ENCODE measurements at places on chromosomes 13 and 19.

DNA sequence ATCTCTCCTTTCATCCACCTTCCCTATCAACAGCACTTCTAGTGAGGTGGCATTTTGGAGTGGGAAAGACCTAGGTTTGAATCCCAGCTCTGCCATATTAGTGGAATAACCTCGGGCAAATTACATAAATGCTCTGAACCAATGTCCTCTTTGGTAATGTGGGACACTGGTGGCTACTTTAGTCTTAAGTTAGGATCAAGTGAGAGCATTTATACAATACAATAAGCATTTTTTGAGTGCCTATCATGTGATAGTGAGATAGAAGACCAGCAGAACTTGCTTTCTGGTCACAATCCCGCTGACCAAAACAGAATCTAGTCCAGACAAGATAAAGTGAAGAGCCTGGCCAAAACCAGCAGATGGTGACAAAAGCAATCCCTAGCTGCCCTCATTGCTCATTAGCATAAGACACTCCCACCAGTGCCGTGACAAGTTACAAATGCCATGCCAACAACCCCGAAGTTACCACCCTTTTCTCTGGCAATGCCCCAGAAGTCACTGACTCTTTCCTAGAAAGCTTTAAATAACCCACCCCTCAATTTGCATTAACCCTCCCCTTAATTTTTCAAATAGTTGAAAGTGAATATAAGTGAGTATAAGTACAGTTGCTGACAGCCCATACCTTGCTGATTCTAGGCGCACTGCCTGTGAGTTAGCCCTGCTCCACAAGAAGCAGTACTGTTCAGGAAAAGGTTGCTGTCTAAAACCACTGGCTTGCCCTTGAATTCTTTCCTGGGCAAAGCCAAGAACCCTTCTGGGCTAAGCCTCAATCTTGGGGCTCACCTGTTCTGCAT is 28.9 kb upstream of the KPNA3 start:
- no peak for DNase-seq

GRCh38 chr13:44089452-44089851 is 209.7 kb downstream of the LACC1 start:
- DNase-seq, result no peak

DNA sequence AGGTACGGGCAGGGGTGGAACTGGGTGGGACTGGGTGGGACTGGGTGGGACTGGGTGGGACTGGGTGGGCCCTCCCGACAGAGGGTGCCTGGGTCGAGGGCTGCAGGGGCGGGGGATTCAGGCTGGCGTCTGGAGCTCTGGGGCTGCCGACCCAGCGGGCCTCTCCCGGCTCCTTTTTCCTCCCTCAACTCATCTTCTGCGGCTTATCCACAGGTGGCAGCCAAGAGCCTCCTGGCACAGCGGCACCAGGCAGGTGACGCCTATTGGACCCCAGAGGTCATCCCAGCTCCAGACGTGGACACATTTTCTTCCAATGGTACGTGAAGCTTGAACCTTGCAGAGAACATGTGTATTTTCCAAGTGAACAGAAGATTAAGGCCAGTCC is 533 bp downstream of the ZNF544 start:
- DNase-seq, result peak; percentile 18

DNA sequence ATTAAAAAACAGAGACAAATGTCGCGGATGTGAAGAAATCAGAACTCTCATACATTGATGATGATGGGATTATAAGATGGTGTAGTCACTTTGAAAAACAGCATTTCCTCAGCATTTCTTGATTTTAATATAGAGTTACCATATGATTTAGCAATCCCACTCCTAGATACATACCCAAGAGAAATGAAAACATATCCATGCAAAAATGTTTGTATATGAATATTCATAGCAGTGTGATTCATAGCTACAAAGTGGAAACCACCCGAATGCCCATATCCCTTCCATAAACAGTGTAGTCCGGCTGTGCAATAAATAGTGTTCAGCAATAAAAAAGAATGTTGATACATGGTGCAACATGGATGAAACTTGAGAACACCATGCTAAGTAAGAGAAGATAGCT is 44.6 kb downstream of the DPY19L3 start:
- DNase-seq, result no peak

DNA sequence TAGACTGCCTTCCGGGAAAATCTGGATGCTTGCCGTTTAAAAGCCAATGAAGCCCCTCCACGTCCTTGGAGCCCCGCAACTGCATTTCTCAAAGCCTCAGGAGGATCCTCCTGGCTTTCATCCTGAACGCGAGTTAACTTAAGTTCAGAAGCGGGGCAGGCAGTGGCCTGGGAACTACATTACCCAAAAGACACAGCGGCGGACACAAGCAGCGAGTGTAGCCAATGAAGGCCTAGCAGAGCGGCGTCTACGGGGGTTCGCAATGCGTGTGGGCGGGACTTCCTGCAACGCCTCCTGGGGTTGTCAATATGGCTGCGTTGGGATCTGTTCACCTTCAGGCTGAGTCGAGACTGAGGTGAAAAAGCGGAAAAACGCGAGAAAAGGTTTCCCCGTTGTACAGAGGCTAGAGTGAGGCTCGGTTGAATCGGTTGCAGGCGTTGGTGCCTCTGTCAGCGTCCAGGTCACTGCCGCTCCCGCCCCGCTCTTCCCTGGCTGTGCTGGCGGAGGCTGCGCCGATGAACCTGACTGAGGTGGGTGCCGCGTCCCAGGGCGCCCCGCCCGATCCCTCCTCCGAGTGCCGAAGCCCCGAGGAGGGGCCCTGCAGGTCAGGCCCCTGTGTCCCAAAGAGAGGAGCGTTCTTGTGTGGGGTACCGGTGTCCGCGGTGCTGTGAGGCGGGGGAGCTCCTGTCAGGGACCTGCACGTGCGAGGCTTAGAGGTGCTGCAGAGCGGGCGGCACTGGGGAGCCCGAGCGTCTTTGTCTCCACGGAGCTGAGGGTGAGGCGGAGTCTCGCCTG is at the start of gene ZNF17:
Gene ZNF17, plus strand, starts transcription at position 285 of the 795 bp plus-strand sequence. CDS start 2,455 bp downstream, outside the sequence.
- peak; percentile 93 for DNase-seq

DNA sequence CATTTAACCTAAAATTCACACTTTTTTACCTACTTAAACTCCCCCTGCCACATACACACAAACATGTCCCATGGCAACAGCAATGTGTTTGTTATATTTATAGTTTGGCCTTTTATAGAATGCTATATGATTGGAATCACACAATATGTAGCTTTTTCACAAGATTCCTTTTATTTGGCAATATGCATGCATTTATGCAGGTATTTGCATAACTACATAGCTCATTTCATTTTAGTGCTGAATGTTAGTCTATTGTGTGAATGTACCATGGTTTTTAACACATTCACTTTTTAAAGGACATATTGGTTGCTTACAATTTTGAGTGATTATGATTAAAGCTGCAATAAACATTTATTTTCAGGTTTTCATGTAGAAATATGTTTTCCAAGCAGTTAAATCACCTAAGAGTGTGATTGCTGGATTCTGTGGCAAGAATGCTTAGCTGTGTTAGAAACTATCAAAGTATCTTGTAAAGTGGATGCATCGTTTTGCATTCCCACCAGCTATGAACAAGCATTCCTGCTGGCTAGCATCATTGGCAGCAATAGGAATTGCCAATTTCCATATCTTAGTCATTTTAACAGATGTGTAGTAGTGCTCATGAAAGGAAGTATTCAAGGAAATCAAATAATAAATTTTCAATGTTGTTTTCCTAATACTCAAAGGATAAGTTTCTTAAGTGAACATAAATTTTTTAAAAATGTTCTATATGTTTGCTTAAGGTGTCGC is 557.0 kb downstream of the SLITRK1 start:
- no peak for DNase-seq

DNA sequence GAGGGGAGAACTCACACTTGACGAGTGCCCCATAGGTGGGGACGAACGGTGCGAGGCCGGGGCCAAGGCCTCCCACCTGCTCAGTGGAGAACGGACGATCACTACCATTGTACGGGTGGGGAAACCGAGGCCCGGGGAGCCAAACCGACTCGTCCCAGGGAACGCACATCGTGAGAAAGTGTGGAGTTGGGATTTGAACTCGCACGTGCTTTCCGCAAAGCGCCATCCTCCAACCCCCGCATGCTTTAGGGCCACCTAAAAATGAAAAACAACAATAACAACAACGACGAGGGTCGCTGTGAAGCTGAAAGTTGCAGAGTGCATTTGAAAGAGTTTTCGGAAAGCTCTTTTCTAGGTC is 458 bp downstream of the ARHGEF1 start:
- DNase-seq, result no peak

- DNase-seq, result peak; percentile 88
Observed at GRCh38 chr19:40614622-40615411, 13.6 kb downstream of the LTBP4 start.

DNA sequence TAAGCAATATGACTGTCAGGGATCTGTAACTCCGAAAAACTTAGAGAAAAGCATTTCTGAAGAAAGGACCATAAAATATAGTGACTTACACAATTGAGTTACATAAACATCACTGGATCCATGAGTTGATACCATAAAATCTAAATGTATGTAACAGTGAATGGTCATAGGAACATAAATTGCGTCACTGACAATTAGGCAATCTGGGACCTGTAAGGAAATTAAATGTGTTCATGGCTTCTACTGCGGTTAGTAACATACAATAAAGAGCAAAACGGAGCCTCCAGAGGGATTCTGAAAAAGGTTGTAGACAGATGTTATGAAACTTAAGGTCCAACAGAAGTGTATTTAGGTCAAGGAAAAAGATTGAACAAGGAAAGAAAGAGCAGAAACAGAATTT is 27.1 kb downstream of the POU4F1 start:
- DNase-seq, result no peak

DNA sequence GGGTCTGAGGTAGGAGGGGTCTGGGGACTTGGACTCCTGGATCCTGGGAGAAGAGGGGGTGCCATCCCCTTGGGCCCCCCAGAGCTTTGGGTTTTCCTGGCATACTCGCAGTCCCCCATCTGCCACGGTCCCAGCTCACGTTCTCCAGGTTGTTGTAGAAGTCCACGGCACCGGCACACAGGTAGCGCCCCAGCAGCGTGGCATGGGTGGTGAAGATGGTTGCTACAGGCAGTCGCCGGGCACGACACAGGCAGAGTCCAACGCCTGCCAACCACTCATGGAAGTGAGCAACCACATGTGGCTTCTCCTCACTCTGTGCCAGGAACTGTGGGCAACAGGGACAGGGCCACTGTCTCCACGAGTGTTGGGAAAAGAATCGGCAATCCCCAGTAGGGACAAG is 7.4 kb downstream of the GYS1 start:
- DNase-seq, result no peak

DNA sequence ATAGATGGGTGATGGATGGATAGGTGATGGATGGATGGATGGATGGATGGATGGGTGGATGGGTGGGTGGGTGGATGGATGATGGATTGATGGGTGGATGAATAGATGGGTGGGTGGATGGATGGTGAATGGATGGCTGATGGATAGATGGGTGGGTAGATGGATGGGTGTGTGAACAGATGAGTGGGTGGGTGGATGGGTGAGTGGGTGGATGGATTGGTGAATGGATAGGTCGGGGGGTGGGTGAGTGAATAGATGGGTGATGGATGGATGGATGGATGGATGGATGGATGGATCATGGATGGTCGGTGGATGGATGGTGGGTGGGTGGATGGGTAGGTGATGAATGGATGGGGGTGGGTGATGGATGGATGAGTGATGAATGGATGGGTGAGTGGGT is 3.5 kb downstream of the SMIM24 start:
- no peak for DNase-seq

GRCh38 chr19:19347401-19348110 is 26.9 kb downstream of the MAU2 start:
- DNase-seq, result no peak

DNA sequence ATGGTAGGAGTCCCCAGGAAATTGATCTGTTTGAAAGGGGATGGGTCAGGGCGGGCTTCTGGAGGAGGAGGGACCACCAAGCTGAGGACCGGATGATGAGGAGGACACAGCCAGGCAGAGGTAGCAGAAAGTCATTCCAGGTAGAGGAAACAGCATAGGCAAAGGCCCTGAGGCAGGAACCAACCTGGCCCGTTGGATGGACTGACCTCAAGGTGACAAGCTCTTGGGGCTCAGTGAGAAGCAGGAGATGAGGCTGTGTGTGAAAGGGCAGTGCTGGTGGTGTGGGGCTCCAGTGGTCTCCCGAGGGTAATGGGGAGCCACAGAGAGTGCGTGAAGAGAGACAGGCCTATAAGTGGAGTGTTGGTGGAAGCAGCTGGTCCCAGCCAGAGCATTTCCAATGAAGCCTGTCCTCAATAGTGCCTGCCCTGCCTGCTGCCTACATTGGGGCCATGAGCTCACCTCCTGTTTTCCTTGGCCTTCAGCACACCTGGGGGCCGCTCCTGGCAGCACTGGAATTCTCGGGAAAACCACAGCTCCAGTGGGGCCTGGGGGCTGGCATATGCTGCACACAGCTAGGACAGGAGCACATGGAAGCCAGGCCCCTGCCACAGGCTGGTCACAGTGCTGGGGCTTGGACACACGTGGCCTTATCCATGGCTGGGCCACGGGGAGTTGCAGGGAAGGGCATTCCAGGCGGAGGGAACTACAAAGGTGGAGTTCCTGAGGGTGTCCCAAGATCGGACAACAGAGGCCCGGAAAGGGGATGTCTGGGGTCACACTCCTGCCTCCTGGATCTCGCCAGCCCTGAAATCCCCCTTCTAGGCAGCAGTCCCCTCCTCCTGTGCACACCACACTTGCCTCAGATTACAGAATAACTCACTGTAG is 2.3 kb upstream of the COMP start:
- no peak for DNase-seq

DNA sequence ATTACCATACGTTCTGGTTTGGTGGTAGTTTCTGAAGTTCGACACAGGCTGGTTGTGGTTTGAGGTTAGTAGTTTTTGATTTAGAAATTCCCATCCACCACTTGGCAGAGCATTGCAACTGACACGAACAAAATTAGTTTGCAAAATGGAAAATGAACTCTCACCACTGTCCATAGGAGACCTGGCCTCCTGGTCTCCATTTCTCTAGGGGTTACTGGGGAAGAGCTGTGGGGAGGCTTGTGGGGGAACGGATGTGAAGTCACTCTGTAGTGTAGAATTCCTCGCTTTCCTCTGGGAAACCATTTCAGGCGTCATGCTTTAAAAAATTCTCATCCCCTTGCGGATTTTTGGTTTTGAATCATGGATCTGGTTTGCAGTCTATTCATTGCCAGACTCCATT is 321.5 kb upstream of the MAB21L1 start:
- no peak for DNase-seq

GRCh38 chr13:18946738-18947137 is 234.9 kb downstream of the TUBA3C start:
- no peak for DNase-seq

DNA sequence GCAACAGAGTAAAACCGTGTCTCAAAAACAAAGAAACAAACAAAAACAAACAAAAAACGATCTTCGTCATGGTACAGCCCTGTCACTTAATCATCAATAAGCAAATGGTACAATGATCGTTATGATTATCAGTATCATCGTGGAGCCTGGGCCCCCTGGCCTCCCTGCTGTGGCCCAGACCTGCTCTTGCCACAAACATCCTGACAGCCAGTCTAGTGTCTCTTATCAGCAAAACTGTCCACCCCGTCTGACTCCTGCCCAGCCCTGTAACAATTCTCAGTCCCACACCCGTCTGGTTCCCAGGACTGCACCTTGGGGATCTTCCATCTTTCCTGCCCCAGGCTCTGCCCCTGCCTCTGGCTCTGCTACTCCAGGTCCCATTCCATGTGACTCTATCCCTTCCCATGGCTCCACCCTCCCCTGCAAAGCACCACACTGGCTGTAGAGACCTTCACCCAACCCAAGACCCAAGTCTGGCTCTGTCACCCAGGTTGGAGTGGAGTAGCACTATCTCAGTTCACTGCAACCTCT is 5.7 kb downstream of the ZNF653 start:
- DNase-seq, result no peak
